KBM-7 (cell line): ENCODE measurements at places on chromosomes 3 and 15.

DNA sequence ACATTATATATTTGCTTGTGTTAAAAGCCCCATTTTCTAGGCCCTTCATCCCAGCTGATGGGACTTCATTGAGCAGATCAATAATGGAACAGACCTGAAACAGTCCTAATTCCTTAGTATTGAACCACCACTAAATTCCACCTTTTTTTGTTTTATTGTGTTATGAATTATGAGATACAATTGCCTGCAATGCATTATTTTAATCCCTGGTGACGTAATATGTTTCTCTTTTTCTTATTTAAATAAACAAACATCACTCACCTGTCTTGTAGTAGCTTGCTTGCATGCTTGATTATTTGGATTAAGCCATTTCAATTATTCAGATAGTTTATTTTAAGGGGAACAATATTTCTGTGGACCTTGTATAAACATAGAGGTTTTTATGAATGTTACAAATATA is 40.7 kb upstream of the GMNC start:
- no peak for DNase-seq

GRCh38 chr15:77087213-77087612 is 16.3 kb upstream of the TSPAN3 start:
- no peak for DNase-seq

- peak; percentile 28 for DNase-seq
These were observed 1.2 kb upstream of the MME start for GRCh38 chr3:155078711-155079467.

GRCh38 chr3:139522421-139522820 is 17.1 kb downstream of the RBP1 start:
- no peak for DNase-seq

GRCh38 chr3:13012221-13012691 is 61.0 kb downstream of the IQSEC1 start:
- DNase-seq = peak; percentile 92

- no peak for DNase-seq
These were observed 49.4 kb downstream of the ITGB5 start for GRCh38 chr3:124837730-124838186.
